ENCODE measurements at places on chromosomes 1 and 21. TPM values are rescaled to one million over a fixed set of nuclear protein-coding genes. Genes with fewer than 3 reads are reported as not detected.

- no peak for DNase-seq
Measured at GRCh38 chr1:227043755-227044154, 103.7 kb downstream of the COQ8A start.

CAPN9 gene
- not detected for total RNA-seq

DNA sequence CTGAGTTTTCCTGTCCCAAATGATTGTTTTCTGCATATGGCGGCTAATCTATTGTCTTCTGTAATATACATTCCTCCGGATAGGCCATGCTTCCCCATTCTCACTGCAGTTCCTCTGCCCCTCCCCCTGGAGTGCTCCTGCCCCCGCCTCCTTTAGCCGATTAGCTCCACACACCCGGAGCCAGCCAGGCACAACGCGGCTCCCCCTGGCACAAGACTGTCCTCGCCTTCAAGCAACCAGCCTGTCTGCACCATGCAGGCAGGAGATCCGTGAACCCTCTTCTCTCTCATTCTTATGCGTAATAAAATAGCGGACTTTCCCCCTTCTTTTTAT lies 18.0 kb downstream of the SERTAD4 start:
- no peak for DNase-seq

VSIG8 gene
- total RNA-seq, result not detected

DNA sequence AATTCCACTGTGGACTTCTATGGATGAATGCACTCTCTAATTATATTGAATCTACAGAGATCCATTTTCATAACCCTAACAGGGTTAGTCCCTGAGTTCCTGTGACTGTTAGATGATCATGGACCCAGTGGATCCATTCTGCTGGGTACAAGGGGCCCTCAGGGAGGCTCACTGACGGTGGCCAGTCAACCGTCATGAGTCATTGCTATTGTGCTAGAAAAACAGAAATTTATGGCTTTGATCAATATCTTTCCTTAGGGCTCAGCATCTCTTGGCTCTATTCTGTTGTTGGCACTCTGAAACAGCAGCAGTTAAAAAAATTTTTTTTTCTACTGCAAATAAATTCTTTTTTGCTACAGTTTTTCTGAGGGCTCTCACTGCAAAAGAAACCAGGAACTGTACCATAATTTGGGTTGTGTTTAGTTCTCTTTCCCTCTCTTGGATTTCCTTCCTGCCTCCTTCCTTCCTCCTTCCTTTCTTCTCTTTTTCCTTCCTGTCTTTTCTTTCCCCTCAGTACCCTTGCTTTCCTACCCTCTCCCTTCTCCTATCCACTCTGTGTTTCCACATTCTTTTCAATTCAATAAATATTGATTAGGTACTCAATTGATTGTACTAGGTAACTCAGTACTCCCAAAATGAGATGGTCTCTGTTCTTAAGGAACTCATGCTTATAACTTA lies 49.5 kb downstream of the UTP25 start:
- no peak for DNase-seq

All from activated T-helper 2 cell treated with anti-CD3 and anti-CD28 coated beads, Interferon-gamma antibody, Interleukin-2, Interleukin-4, amounts not matched to agents 10 μg/mL and 5 μg/mL and 100 μg/mL, durations not matched to agents 14 hours and 24 hours and 36 hours (primary cell).